Large intestine (tissue), 12 donors: ENCODE measurements at places on chromosomes 16 and 17.

DNA sequence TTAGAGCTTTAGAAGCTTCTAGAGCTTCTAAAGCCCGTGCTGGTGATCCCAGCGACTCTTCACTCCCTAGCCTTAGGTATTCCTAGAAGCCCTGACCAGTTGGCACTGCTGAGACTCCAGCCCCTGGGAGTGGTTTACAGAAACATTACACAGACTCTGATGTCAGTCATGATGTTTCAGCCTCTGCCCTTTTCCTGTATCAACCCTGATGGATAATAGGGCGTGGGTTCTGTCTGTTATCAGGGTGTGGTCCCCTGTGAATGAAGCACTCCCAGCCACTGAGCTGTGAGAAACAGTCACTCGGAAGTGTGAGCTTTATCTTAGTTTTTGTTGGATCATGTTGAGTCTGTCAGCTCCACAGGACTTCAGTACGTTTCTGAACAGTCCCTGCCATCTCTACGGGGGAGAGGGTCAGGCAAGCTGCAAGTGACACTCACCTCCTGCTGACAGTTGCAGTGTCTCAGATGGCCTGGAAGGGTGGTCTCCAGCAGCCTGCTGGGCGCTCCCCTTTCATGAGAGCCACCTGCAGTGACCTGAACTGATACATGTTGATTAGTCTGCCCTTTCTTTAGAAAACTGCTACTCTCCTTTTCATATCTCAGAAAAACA lies 12.8 kb downstream of the GOSR2 start:
- peak; percentile 80 for DNase-seq

GRCh38 chr16:73143576-73144422 lies 95.9 kb upstream of the ZFHX3 start:
- DNase-seq = no peak

- peak; percentile 80 for DNase-seq
These were observed 7.9 kb upstream of the CLDN9 start for GRCh38 chr16:3004781-3005284.

DNA sequence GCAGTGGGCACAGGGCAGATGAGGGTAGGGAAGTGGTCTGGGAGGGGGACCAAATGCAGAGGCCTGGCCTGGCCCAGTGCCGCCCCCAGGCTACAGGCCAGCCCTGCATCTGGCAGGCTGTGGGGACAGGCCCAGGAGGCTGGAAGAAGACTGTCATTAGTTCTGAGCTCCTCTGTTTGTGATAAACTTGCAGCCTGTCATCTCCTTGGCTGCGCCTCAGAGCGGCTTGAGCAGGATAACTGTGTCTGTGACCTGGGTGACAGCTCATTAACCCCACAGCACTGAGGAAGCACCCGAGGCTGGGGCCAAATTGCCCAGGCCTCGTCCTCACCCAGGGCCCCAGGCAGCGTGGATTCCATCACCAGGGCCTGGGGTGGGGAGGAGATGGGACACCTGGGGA lies 23.9 kb downstream of the ABCC3 start:
- no peak for DNase-seq

DNA sequence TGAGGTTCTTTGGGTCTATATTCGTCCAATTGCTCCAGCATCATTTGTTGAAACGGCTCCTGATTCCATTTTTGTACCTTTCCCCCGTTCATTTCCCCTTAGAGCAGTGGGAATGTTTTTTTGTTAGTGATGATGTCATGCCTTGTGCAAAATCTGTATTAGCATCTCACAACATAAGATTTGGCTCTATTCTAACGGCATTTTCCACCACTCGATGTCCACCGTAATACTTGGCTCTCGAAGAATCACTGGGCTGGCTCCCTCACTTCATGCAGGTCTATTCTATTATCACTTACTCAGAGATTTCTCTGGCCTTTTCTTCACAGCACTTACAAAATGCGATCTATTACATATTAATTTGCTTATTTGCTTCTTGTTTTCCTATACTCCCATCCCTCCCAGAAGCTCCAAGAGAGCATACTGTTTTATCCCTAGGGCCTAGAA lies 571 bp upstream of the NME1 start:
- DNase-seq = no peak

GRCh38 chr16:85162478-85163277 lies 50.4 kb upstream of the CIBAR2 start:
- DNase-seq = no peak

- no peak for DNase-seq
These were observed 62.4 kb downstream of the VMP1 start for GRCh38 chr17:59769887-59770286.

GRCh38 chr16:89697616-89698331 lies 3.7 kb downstream of the SPATA2L start:
- no peak for DNase-seq

DNA sequence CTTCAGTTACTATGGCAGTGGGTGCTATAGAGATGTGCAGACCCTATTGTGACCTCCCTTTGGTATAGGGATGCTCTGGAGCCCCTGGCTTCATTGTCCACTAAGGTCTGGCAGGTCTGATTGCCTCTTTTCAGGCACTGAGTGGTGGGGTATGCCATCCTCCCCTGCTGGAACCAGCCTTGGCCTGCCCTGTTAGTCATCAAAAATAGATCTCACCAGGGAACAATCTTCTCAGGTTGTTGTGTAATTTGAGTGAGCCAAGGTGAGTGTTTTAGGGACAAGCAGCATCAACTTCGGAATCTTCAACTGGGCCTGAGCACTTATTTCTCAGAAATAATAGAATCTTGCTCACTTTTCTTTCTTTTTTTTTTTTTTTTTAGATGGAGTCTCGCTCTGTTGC lies 19.6 kb downstream of the HMOX2 start:
- DNase-seq = no peak

GRCh38 chr17:74055508-74056160 lies 147.8 kb upstream of the RPL38 start:
- peak; percentile 15 for DNase-seq

- no peak for DNase-seq
These were observed 48.7 kb upstream of the FOXJ1 start for GRCh38 chr17:76189741-76190140.

DNA sequence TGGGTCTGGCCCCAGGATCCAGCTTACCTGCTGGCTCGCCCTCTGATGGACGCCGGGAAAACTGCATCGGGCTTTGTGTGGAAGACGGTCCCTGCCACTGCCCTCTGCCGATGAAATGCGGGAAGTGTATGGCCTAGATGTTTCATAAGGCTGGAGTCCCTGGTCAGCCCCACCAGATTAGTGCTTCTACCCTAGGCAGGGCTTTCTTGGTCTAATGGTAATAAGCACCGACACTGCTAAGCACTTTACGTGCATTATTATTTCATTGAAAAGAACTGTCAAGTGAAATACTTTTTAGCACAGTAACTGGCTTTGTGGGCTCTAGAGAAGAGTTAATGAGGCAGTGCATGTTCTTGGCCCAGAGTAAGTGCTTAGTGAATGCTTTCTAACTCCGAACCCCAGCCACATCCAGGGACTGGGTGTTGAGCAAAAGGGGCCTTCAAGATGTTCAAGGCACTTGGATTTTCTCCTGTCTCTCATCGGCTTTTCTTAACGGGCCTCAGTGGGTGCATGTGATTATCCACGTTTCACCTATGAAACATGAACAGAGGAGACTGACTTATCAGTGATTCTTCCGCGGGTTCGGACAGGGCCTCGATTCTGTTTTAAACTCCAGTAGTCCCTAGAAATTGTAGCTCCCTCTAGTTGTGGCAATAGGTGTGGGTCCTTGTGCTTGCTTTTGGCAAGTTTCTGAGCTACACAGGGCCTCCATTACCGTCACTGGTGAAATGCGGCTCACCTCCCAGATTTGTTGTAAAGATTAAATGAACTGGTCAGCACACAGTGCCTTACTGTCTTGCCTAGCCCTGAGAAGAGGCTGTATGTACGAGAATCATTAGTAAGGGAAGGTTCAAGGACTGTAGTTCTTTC lies 6.6 kb downstream of the TRAF4 start:
- peak; percentile 87 for DNase-seq

DNA sequence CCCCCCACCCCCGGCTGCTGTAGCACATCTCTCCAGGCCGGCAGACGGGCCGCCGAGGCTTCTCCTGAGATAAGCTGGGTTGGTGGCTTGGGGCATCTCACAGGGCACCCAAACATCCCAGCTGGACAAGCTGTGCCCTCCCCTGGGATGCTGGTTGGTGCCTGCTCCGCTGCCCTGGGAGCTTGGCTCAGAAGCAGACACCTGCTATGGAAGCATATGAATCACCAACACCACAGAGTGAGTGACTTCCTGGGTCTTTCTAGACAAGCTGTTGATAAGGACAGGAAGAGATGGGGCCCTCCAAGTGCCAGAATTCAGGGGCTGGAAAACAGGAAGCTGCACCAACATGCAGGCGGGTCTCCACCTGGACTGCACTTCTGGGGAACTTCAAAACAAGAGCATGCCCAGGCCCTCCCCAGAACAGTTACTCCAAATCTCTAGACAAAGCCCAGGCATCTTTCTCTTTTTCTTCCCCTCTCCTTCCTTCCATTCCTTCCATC lies 13.7 kb downstream of the C16orf95 start:
- peak; percentile 15 for DNase-seq

- DNase-seq = no peak
These were observed 7.1 kb downstream of the COL1A1 start for GRCh38 chr17:50194140-50194933.
